Stimulated activated CD4-positive, alpha-beta T cell treated with anti-CD3 and anti-CD28 coated beads, Interleukin-4, amount 100 ng/mL, for 4 hours (primary cell): ENCODE measurements at places on chromosomes 7 and 10.

DNA sequence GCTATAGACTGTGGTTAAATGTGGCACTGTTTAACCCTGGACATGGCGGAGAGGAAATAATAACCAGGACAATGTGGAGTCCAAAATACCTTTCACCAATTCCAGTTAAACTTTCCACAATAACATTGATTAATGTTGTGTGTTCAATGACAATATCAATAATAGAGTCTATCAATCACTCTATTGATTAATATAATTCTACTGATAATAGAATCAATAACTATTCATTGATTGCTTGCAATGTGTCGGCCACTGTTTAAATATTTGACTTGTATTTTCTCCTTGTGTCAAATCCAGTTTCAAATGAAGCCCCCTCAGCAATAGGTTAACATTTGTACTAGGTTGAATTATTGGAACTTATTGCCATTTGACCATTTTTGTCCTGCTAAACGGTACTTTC, 187.0 kb downstream of the PTPN20 start:
- no peak for DNase-seq

- DNase-seq: no peak
These were observed 63.3 kb upstream of the CHST15 start for GRCh38 chr10:124156524-124157260.

DNA sequence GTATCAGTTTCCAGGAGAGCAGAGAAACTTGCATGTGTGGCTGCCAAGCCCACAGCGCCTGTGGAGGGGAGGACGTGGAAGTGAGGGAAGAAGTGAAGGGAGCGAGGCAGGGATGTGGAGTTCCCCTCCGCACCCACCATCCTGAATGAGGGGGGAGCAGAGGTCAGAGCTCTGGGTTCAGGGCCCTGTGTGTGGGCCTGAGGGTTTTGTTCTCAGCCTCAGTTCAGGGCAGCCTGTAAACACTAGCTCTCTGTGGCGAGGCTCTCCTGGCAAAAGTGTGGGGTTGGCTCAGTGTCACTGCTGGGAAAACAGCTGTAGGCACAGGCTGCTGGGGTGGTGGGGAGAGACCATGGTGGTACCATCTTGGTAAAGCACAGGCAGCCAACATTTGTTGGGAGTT, 108.4 kb downstream of the C10orf105 start:
- no peak for DNase-seq

DNA sequence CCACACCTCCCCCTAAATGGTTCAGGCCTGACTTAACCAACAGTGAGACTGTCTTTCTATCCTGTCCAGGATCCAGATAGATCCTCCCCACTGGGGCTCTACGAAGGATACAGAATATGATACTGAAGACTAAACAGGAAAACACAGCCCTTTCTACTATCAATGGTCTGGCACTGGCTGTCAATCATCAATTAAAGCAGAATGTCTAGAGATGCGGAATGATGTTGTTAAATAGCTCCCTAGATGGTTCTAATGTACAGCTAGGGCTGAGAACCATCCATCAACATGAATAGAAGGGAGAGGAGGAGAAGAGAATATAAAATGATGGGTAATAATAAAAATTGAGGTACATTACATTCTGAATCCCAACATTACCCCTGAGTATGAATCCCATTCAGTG, 314.3 kb upstream of the CELF2 start:
- no peak for DNase-seq

DNA sequence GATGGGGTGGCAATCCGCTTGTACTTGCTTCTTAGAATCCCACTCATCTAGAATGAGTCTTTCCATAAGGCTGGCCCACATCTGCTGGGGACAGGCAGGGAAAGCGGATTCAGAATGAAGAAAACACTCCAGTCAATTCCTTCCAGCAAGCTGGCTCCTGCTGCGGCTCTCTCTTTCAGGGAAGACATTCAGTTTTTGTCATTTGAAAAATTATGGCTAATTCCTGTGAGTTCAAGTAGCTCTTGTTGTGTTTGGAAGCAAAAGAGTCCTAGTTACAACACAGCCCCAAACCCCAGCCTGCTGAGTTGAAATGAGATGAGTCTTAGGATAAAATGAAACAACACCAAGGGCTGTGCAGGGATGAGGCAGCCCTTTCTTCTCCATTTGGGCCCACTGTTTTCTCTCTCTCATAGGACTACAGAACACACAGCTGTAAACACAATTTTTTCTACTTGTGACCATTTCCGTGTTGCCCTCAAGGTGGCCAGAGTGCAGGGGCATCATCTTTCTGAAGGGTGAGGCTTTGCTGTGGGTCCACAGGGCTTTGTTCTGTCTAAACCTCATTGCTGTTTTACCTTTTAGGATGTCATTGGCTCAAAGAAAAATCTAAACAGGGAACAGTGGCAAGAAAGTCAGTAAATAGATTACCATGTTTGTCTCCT, 90.8 kb upstream of the EEPD1 start:
- no peak for DNase-seq

- DNase-seq: no peak
These were observed 61.7 kb upstream of the ZNRF2 start for GRCh38 chr7:30222515-30223215.

DNA sequence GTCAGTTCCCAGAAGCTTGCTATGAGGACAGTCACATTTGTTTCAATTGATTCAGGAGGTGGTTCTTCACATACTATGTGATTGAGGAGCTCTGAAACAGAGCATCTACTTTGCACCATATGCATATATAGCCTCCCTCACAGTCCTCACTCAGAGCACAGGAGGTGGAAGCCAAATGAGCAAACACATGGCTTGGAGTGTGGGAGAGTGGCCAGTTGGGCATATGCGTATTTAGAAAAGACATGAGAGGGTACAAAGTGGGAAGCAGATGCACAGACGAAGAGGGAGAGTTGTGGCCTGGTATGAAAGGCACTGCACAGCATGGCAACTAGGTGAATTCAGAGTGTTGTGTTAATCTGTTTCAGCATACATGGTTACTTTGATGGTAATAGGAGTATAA, 165.6 kb downstream of the COL28A1 start:
- no peak for DNase-seq

DNA sequence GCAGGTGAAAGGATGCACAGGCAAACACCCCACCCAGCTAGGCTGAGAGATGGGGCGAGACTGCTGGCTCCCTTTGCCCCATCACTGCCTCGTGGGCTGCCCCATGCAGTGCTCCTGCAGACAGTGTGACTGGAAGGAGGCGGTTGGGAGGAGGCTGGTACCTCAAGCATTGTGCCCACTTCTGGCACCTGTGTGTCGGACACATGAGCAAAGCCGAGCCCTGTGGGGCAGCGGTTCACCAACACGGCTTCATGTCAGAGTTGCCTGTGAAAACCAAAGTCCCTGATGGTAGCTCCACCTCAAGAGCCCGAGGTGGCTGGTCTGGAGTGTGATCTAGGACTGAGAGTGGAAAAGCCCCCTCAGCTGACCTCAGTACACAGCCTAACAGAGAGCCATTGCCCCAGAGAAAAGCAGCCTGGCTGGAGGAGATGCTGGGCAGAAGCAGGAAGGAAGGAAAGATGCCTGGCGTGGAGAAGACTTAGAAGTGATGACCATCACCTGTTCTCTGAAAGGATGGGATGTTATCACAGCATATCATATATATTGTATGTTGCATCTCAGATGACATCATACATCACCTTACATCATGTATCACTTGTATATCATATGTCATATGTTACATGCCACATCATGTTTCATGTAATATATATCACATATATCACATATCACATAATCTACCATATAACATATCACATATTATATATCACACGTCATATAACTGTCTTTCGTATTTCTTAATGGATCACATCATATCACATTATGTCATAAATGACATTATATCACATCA, 75.6 kb downstream of the ADCY1 start:
- DNase-seq: no peak

- DNase-seq: no peak
These were observed 609.4 kb upstream of the C7orf33 start for GRCh38 chr7:147980826-147981813.

DNA sequence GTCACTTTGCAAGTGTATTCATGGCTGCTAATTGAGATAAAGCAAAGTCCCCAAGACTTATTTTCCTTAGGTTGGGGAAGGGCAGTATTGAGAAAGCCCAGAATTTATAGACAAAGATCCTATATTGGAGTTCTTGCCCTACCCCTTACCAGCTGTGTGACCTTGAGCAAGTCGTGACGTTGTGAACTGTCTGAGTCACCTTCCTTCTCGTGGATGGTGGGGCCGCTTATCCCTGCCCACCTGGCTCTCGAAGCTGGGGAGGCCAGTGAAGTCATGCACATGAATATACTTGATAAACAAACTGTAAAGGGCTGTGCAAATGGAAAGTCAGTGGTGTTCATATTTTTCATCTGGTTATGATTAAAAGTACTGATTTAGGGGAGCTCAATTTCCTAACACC, 127.4 kb downstream of the TACC2 start:
- DNase-seq: no peak
